Suprapubic skin (tissue), 4 donors: ENCODE measurements at places on chromosomes 1 and 21. TPM values are rescaled to one million over a fixed set of nuclear protein-coding genes. Genes with fewer than 3 reads are reported as not detected.

- peaks cover 44% of the 10 kb centered on the region for H3K4me1 ChIP-seq
- peaks cover 5% of the 10 kb centered on the region for H3K27me3 ChIP-seq
- no peak for DNase-seq
- H3K27ac ChIP-seq: peak overlapping the region; percentile 79
- H3K36me3 ChIP-seq: peaks cover 2% of the 10 kb centered on the region
Measured at GRCh38 chr1:3795453-3796214, 664 bp downstream of the LRRC47 start.

GRCh38 chr21:46500224-46500861 is 41.7 kb downstream of the DIP2A start:
- no peaks in the 10 kb centered on the region for H3K4me1 ChIP-seq
- peaks cover 63% of the 10 kb centered on the region for H3K36me3 ChIP-seq
- H3K27me3 ChIP-seq: no peaks in the 10 kb centered on the region
- H3K27ac ChIP-seq: no peak overlapping the region
- H3K4me3 ChIP-seq: no peak overlapping the region

The FAM177B gene
- not detected for total RNA-seq

- H3K27me3 ChIP-seq: no peaks in the 10 kb centered on the region
- H3K4me1 ChIP-seq: peaks cover 21% of the 10 kb centered on the region
- H3K4me3 ChIP-seq: no peak overlapping the region
- H3K36me3 ChIP-seq: no peaks in the 10 kb centered on the region
- no peak overlapping the region for H3K27ac ChIP-seq
Measured at GRCh38 chr21:33977017-33977720, 61.6 kb upstream of the ATP5PO start.

DNA sequence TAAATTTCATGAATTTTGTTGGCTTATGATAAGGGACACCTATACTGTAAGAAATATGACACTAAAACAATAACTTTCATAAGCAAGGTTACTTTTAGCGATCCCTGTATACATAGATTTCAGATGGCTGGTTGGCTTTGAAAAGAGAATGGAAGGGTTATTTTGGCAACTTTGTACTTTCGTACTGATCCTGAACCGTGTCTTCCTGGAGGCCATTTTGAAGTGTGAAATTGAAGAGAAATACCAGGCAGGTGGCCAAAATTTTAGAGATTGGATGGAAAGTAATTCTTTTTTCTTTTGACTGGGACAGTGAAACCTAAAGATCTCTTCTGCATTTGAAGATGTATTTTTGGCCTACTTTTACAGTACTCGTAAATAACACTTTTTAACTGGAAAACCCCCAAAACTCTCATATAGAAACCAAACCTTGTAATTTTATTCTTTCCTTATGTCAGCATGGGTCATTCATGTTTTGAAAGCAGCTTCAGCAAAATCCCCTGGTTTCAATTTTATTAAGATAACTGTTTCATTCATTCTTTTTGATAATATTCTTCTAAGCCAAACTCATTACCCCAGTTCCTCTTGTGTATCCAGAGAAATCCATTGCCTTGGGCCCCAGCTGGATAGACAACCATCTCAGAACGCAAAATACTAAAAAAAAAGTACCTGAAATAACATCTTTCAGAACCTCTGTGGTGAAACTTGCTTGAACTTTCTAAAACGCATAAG is 38.4 kb upstream of the ZNF281 start:
- H3K36me3 ChIP-seq: no peaks in the 10 kb centered on the region
- no peak overlapping the region for H3K4me3 ChIP-seq
- H3K4me1 ChIP-seq: no peaks in the 10 kb centered on the region
- DNase-seq: no peak

The KIAA1614 gene
- 6.5 TPM for total RNA-seq

DNA sequence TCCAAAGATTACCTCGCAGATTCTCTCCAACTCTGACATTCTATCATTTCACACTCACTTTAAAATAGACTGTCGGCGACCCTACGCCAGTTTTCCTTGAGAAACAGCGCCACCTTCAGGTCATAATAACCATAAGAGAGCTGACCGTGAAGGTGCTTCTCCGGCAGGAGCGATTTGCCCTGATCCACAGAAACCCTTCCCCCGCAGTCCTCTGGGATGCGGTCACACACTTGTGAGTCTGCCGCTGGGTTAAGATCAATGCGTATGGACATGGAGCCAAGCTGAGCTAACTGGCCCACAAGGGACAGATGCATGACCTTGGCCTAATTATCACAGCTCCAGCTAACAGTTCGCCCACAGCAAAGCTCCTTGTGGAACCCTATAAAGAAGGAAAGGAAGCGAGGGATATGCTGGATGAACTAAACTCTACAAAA is 32.8 kb upstream of the IFNAR2 start:
- H3K27ac ChIP-seq: no peak overlapping the region
- no peak for DNase-seq
- peaks cover 33% of the 10 kb centered on the region for H3K4me1 ChIP-seq
- no peaks in the 10 kb centered on the region for H3K36me3 ChIP-seq
- no peaks in the 10 kb centered on the region for H3K27me3 ChIP-seq

GRCh38 chr1:33045246-33045645 is 8.6 kb upstream of the AK2 start:
- no peak overlapping the region for H3K27ac ChIP-seq
- H3K4me1 ChIP-seq: peaks cover 4% of the 10 kb centered on the region
- H3K27me3 ChIP-seq: no peaks in the 10 kb centered on the region
- no peak for DNase-seq

- no peak overlapping the region for H3K27ac ChIP-seq
- H3K4me1 ChIP-seq: no peaks in the 10 kb centered on the region
- H3K36me3 ChIP-seq: no peaks in the 10 kb centered on the region
- H3K27me3 ChIP-seq: peaks cover 5% of the 10 kb centered on the region
Measured at GRCh38 chr1:50393522-50394120, 29.6 kb downstream of the DMRTA2 start.

The AQP10 gene
- 0.26 TPM for total RNA-seq

The KRTAP11-1 gene
- 3.2 TPM for total RNA-seq

The FRRS1 gene
- 29.9 TPM for total RNA-seq
